Activated naive CD4-positive, alpha-beta T cell treated with anti-CD3 and anti-CD28 coated beads, Interleukin-2, amount 50 U/mL, for 72 hours (primary cell): ENCODE measurements at places on chromosomes 11 and 22.

- DNase-seq: no peak
These were observed 10.1 kb upstream of the ACR start for GRCh38 chr22:50727678-50728522.

DNA sequence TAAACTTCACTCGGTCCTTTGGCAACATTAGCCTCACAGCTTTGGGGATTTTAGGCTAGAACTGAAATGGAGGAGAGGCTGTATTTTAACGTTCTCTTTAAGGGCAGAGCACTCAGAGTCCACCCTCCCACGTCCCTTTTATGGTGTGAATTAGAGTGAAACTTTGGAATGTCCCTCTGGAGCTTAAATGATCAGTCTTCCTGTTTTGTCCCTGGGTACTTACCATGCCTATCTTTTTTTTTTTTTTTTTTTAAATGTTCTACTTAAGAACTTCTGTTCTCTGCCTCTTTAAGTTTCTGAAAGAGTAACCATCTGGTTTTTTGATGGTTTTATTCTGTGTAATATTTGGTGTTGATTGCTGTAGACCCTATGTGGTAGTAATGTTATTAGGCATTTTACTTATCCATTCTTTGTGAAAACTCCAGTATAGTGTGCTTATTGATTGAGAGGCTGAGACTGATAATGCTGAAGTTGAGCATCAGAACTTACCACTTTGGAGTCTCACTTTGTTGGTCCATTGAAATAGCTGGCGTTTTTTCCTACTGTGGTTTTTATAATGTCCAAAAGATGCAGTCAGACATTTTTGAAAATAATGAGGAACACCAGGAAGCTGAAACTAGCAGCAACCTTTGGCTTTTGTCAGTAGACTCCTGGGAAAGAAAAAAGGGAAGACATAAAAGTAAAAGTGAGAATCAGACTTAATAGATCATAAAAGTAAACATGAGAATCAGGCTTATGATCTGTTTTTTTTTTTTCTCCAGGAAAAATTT, 11.6 kb downstream of the UVRAG start:
- DNase-seq: no peak

DNA sequence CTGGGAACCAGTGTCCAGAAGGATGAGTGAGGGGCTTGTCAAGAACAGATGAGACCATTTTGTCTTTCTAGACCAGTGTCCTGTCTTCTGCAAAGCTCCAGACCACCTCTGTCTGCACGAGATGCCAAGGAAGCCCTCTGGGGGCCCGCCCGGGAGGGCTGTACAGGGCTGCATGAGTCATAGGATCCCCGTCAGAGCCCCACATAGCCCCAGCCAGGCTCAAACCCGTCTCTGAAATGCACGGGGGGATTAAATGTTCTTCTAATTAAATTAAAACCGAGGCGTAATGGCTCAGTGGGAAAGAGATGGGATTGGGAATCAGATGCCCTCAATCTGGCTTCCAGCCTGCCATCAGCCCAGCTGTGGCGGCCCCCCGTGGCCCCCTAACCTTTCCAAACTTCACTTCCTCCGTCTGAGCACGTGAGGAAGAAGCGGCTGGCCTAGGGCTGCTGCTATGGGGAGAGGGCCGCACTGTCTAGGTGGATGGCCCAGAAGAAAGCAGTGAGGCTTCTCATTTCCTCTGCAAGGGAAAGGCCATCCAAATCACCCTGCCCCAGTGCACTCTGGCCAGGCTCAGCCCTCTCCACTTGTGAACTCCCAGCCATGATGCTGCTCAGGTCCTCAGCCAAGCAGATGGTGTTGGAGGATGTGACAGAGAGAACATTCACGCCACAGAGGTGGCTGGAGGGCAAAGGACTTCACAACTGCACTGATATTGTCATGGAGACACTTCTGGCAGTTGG, 32.8 kb downstream of the KCNQ1OT1 start:
- no peak for DNase-seq

DNA sequence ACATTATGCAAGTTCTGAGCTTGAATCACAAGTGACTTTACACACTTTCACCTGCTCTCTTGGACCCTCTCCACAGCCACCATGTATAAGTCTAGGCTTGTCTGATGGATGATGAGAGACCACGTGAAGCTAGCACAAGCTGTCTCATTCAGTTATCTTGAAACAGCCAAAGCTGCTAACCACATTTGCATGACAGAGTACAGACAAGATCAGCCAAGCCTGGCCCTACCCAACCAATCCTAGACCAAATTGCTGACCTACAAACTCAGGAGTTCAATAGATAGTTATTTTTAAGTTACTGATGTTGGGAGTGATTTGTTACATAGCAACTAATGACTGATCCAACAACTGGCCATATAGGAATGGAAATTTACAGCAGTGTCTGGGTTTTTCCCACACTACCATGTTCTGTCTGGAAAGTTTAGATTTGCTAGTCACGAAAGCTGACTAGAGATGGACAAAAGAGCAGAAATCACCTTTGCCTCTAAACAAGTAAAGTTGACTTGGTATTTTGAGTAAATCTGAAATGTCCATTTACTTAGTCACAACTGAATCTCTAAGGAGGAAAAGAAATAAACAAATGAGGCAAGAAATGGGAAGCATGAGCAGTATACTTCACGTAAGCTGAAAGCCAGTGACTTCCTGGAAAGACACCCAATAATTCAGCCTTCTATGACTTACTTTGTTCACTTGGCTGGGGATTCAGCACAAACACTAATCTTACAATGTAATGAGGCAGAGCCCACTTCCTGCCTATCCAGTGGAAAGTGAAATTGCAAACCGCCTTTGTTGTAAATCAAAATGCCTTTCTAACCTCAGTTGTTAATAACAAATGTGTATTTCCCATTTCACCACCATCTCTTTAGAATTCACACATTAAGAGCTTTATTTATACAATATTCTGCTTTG, 101.7 kb downstream of the FAM181B start:
- DNase-seq: no peak

- DNase-seq: no peak
These were observed 26.9 kb downstream of the ARFGAP2 start for GRCh38 chr11:47149782-47150181.

DNA sequence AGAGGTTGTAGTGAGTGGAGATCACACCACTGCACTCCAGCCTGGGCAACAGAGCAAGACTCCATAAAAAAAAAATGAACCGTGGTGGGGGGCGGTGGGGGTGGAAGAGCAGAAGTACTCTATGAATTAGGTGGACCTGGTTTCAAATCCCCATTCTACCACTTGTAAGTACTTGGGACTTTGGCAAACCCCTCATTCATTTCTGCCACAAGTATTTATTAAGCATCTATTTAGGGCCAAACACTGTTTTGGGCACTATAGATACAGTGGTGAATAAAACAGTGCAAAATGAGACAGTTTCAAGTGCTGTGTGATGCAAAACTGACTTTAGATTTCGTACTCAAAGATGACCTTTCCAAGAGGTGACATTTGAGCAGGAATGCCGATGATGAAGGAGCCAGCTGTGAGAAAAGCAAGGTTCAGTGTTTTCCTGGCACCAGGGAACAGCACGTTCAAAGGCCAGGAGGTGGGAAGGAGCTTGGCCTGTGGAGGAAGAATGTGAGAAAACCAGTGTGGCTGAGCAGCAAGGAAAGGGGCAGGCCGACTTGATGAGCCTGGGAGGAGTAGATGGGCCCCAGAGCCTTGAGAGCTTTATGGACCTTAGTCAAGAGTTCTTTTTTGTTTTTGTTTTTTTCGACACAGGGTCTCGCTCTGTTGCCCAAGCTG, 1.4 kb upstream of the TMEM134 start:
- no peak for DNase-seq

DNA sequence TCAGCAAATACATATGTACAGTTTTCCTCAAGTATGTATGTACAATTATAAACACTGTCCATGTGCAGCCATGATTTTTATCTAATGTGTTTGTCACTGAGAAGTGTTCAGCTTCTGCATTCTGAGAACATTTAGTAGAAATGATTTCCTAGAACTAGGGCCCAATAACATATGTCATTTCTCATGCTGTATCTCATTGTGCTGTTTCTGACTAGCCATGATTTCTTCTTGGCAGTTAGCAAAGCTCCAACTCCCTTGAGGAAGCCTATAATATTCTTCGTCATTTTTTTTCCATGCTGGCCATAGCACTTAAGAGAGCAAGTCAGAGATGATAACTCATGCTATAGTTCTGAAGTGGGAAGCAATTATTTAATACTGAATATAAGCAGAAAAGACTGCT, 187.8 kb downstream of the DDX10 start:
- DNase-seq: no peak

GRCh38 chr11:83000381-83000780, 71.3 kb downstream of the RAB30 start:
- no peak for DNase-seq

- no peak for DNase-seq
These were observed 44.2 kb downstream of the LMO1 start for GRCh38 chr11:8219257-8220021.

- DNase-seq: peak; percentile 56
These were observed 7.1 kb downstream of the PNPLA5 start for GRCh38 chr22:43884600-43885318.

DNA sequence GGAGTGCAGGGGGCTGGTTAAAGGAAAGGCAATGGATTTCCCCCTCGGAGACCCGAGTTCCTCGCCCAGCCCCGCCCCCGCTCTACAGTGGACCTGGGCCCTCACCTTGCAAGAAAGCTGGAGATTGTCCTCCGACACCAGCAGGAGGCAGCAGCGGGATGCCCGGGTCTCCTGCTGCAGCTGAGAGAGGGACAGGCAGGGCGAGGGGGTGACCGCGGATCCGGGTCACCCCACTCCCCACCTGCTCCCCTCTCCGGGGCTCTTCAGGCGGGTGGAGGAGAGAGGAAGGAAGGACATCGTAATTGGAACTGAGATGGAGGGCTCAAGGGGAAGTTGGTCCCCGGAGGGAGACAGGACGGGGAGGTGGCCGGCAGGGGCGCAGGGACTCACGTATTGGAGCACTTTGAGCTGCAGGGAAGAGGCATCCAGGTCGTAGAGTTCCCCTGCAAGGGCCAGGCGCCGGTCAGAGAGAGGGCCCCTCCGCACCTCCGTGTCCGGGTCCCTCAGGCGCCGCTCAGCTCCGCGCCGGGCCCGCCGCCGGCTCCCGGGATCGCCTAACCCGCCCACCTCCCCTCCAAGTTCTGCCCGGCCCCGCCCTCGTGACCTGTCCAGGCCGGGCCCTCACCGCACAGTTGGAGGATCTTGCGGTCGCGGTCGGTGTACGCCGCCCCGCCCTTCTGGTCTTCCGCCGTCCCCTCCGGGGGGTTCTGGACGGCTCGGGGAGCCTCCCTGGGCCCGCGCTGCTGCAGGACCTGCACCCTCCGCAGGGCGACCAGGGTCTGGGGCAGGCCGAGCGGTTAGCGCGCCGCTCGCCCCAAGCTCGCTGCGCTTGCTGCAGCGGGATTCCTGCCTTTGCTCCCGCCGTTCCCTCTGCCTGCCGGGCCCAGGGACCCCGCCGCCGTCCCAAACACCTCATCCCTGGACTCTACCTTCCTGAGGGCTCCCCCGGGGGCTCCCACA, 84.1 kb downstream of the PDE2A start:
- DNase-seq: peak; percentile 68

DNA sequence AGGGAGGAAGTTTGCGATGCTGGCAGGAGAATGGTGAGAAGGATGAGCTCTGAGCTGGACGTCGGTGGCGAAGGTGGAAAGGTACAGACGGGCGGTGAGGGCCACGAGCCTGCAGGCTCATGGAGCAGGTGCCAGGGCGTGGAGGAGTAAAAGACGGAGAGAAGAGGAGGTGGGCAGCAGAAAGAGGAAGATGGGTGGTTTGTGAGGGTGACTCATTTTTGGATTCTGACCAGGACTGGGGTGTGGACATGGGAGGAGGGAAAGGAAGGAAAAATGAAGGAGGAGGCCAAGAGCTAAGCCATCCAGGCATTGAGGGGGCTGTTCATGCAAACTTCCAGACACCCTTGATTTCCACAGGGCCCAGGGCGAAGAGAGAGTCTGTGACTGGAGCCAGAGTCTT, 3.5 kb downstream of the ZDHHC24 start:
- no peak for DNase-seq

- no peak for DNase-seq
These were observed 796 bp downstream of the TIMP3 start for GRCh38 chr22:32802237-32802765.

DNA sequence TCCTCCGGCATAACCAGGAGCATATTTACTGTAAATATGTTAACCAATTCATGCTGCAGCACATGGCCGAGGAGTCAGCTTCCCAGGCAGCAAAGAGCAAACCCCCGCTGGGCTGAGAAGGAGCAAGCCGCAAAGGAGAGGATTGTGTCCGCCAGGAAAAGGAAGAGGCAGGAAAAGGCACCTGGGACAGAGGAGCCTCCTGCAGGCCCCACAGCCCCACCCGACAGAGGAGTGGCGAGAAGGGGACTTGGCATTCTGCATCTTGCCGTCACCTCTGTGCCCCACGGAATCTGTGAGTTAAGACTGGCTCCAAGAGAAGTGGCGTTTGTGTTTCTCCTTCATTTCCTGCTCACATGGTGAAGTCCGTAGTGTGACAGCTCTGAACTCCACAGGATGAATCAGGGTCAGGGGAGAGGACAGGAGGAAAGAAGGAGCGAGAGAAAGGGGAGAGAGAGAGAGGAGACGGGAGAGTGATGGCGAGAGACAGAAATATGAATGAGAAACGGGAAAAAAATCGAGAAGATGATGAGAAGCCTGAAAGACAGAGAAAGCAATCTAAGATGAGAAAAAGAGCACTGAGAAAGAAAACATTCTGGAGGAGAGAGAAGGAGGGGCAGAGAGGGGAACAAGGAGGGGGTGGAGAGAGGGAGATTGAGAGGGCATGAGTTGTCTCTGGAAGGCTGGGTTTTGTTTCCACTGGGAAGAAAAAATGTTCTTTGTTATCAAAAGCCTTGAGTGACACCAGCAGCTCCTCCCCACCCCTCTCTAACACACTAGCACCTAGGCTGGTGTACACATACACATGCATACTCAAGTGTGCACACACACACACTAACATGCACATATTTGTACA, 489.6 kb downstream of the MN1 start:
- DNase-seq: no peak

- no peak for DNase-seq
These were observed 10.3 kb upstream of the GAS2 start for GRCh38 chr11:22656130-22656529.

DNA sequence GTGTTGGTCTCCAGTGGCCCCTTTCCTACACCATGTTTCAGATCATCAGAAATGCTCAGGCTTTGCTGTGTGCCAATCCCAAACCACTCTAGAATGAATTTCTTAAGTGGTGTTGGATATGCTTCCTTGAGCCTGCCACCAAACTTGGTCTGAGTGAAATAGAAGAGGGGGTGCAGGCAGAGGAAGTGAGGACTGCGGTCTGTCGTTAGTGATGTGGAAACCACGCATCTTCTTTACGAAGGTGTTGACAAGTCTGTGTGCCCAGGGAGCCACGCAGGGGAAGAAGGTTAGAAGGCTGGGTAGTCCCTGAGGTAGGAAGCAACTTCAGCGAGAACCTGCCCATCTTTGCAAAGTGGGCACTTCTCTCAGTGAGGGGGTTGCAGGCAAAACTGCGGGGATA, 187.4 kb upstream of the NAV2 start:
- DNase-seq: no peak

GRCh38 chr11:6362873-6363678, 27.2 kb upstream of the SMPD1 start:
- DNase-seq: peak; percentile 77

- DNase-seq: no peak
These were observed 12.0 kb downstream of the OR5B21 start for GRCh38 chr11:58495906-58496305.
